ENCODE measurements at places on chromosomes 12 and 14.

- DNase-seq: no peak
Measured at GRCh38 chr12:40207551-40207950, 17.2 kb upstream of the LRRK2 start.

GRCh38 chr12:32365473-32366064 is 33.8 kb upstream of the FGD4 start:
- DNase-seq: peak; percentile 27

GRCh38 chr14:57974896-57975295 is 109.0 kb upstream of the SLC35F4 start:
- DNase-seq: no peak

DNA sequence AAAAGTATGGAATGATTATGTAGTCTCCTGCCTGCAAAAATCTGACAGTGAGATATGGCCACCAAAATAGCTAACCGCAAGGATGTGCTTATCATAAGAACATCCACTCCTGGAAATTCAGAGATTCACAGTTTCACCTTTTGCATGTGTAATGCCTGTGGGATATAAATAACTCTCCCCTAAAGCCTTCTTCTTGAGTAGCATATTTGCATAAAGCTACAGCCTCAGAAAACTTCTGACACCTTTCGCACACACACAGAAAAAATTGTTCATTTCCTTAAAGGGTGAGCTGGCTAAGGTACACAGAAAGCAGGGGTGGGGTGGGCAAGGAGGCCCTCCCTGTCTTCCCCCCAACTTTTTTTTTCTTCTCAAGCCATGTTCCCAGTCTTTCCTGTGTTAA is 3.1 kb upstream of the IGF1 start:
- peak; percentile 20 for DNase-seq

- no peak for DNase-seq
Measured at GRCh38 chr12:94925729-94926128, 77.8 kb downstream of the NDUFA12 start.

DNA sequence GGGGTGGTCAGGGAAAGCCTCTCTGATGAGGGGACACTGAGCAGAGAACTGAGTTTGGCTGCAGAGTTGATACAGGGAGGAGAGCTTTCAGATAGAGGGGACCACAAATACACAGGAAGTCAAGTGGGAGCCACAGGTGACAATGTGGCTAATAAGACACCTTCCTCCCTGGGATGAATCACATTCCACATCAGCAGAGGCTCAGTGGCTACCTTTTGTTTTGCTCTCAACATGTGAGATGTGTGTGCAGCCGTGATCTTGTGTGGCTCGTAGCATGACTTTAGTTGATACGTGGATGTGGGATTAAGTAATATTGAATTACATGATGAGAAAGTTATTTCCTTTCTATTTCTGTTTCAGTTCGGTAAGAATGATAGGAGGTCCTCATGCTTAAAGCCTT is 7.5 kb downstream of the CRADD start:
- DNase-seq: no peak

Data from T-helper 1 cell (primary cell).